Placental pericyte (primary cell): ENCODE measurements at places on chromosomes 6 and 20. TPM values are rescaled to one million over a fixed set of nuclear protein-coding genes. Genes with fewer than 3 reads are reported as not detected.

Gene SLC17A2
- not detected in 2 replicates for total RNA-seq

Gene PSMB8
- 47.3 and 56.8 TPM in 2 replicates for total RNA-seq

Gene MAFB
- total RNA-seq: 0.22 and 0.57 TPM in 2 replicates

Gene ENPP5
- total RNA-seq: 0.14 TPM in 1 of 2 replicates, not detected in the other

Gene ABHD16B
- not detected in 2 replicates for total RNA-seq

Gene CYP39A1
- total RNA-seq: 0.22 and 6.3 TPM in 2 replicates

Gene NOX3
- total RNA-seq: under 0.01 TPM in 1 of 2 replicates, not detected in the other

Gene HEY2
- total RNA-seq: under 0.01 TPM in 1 of 2 replicates, not detected in the other

Gene OR2B6
- not detected in 2 replicates for total RNA-seq

Gene GGTLC1
- not detected in 2 replicates for total RNA-seq

Gene CNR1
- total RNA-seq: under 0.01 TPM in 1 of 2 replicates, not detected in the other

Gene RAET1G
- 1.3 and 1.6 TPM in 2 replicates for total RNA-seq

Gene KHDC1L
- 0.44 TPM in 1 of 2 replicates, not detected in the other for total RNA-seq

Gene ARHGAP40
- total RNA-seq: 0.43 TPM in 1 of 2 replicates, not detected in the other

Gene PRSS16
- total RNA-seq: not detected in 2 replicates

Gene NFATC2
- total RNA-seq: 1.1 and 4.7 TPM in 2 replicates

Gene ADGRB3
- total RNA-seq: 0.29 TPM in 1 of 2 replicates, not detected in the other

Gene RAB44
- under 0.01 TPM in 1 of 2 replicates, not detected in the other for total RNA-seq

Gene SGK2
- total RNA-seq: 0.22 and 0.57 TPM in 2 replicates

Gene MYCT1
- total RNA-seq: under 0.01 and 3.6 TPM in 2 replicates

Gene OXT
- not detected in 2 replicates for total RNA-seq

Gene PSMB9
- total RNA-seq: 12.9 and 25.5 TPM in 2 replicates

Gene NELFE
- total RNA-seq: 125 and 137 TPM in 2 replicates

Gene BANF2
- total RNA-seq: not detected in 2 replicates

Gene CCN6
- total RNA-seq: not detected in 2 replicates

Gene LCA5
- total RNA-seq: 2.4 and 4.2 TPM in 2 replicates

Gene ATP9A
- total RNA-seq: 25.4 and 27.8 TPM in 2 replicates

Gene CASS4
- under 0.01 and 8.9 TPM in 2 replicates for total RNA-seq

Gene HELZ2
- 42.7 and 81.7 TPM in 2 replicates for total RNA-seq

Gene VSX1
- not detected in 2 replicates for total RNA-seq

Gene RHAG
- total RNA-seq: not detected in 2 replicates

Gene MYT1
- total RNA-seq: not detected in 2 replicates

Gene TRPC4AP
- 107 and 111 TPM in 2 replicates for total RNA-seq

Gene NELFCD
- total RNA-seq: 51.9 and 66.9 TPM in 2 replicates

Gene DEFB128
- total RNA-seq: not detected in 2 replicates

Gene HLA-DMB
- total RNA-seq: 0.14 TPM in 1 of 2 replicates, not detected in the other

Gene MUC22
- total RNA-seq: not detected in 2 replicates

Gene TBPL1
- total RNA-seq: 7.9 and 19.5 TPM in 2 replicates

Gene SIRPA
- total RNA-seq: 14.9 and 51.4 TPM in 2 replicates

Gene IP6K3
- 0.29 and 2.6 TPM in 2 replicates for total RNA-seq

Gene ADGRF1
- total RNA-seq: 0.29 TPM in 1 of 2 replicates, not detected in the other

Gene SLC13A3
- total RNA-seq: 1.3 and 4.6 TPM in 2 replicates

Gene PNLDC1
- total RNA-seq: not detected in 2 replicates

Gene SAMD3
- total RNA-seq: 9.6 and 21.0 TPM in 2 replicates

Gene NKAIN2
- not detected in 2 replicates for total RNA-seq

Gene PRRT1
- 0.29 and 0.44 TPM in 2 replicates for total RNA-seq

Gene TNFRSF6B
- total RNA-seq: 3.9 and 35.9 TPM in 2 replicates

Gene CYB5R4
- 5.3 and 7.6 TPM in 2 replicates for total RNA-seq

Gene MBOAT1
- total RNA-seq: 2.2 and 10.2 TPM in 2 replicates

Gene HLA-DQB1
- total RNA-seq: 0.43 TPM in 1 of 2 replicates, not detected in the other

Gene CPNE5
- total RNA-seq: 0.14 and 0.66 TPM in 2 replicates

Gene SLC29A1
- total RNA-seq: 15.8 and 74.6 TPM in 2 replicates

Gene PACSIN1
- total RNA-seq: not detected in 2 replicates

Gene TSBP1
- not detected in 2 replicates for total RNA-seq

Gene CRISP2
- not detected in 2 replicates for total RNA-seq
